Nucleus accumbens (tissue), 56 donors: ENCODE measurements at places on chromosomes 16 and 17.

DNA sequence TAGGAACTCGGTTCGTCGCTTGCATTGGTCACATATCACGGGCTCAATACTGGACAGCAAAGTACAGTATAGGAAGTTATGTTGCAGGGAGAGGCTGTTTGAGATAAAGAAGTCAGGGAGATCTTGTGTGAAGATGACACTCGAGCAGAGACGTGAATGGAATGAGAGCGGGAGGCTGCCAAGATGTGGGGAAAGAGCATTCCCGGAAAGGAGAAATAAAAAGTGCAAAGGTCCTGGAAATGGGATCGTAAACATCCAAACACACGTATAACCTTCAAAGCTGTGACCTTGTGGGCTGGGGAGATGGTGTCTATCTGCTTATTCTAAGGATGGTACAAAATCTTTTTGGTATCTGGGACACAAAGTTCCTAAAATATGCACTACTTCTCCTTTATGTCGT is 43.0 kb upstream of the MYOCD start:
- no peak for DNase-seq

DNA sequence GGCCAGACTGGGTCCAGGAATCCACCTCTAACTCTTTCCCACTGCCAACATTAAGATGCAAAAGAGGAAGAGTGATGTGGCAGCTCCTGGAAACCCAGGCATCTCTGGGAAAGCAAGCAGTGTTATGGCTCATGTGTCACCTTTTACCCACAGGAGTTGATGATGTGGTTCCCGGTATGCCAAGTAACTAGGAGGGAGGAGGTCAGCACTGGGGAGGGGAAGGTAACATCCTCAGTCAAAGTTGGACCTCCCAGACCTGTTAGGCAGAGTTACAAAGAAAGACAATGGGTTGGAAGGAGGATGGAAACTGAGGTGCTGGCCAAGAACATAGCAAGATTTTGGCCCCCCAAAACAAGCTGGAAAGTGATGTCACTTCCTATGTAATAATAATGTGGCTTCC is 11.4 kb downstream of the KRABD2 start:
- DNase-seq: no peak

GRCh38 chr17:9979463-9979995 is 74.5 kb upstream of the RCVRN start:
- DNase-seq: no peak

DNA sequence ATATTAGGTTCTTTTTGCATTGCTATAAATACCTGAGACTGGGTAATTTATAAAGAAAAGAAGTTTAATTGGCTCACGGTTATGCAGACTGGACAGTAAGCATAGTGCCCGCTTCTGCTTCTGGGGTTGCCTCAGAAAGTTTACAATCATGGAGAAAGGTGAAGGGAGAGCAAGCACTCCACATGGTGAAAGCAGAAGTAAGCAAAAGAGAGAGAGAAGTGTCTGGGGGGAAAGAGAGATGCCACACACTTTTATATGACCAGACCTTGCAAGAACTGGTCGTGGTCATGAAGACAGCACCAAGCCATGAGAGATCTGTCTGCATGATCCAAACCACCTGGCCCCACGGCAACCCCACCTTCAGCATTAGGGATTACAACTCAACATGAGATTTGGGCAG is 45.4 kb downstream of the KCNJ16 start:
- DNase-seq: no peak
